ENCODE measurements at places on chromosomes 4 and X.

GRCh38 chr4:88008122-88008742 lies 797 bp downstream of the PKD2 start:
- DNase-seq: no peak

DNA sequence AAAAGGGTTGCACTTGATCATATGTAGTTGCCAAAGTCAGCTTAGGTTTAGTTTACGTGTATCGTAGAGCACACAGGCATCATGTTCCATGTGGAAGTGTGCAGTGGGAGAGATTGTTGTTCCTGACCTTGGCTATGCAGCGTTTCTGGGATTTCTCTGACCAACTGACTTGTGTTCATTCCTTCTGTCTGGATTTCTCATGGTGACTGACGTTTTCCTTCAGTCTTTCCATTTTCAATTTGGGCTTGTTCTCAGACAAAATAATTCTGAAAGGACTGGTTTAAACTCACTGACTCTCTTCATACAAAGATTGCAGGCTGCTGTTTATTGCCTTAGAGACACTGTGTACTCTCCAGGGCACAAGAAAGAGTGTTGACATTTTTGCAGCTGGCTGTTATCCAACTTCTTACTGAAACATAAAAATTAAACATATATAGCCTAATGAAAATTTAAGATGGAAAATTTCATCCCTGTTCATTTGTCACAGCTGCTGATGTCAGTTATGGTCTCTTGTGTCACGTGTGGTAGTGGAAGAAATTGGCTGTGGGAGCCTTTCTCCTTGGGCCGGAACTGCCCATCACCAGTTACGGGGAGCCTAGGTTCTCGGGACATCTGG lies 95.4 kb downstream of the TNIP2 start:
- DNase-seq: no peak

- no peak for DNase-seq
Observed at GRCh38 chrX:103637604-103638338, 9.0 kb downstream of the TCEAL1 start.

DNA sequence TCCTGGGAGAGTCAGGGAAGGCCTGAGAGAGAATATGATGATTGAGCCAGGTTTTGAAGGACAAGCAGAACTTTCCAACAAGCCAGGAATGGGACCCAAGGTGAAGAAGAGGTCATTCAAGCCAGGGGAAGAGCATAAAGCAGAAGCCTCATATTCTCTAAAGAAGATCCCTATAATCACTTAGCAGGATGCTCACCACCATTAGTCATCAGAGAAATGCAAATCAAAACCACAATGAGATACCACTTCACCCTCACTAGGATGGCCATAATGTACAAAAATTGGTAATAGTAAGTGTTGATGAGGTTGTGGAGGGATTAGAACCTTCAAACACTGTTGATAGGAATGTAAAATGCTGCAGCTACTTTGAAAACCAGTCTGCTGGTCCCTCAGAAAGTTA lies 20.5 kb upstream of the SUPT20HL1 start:
- no peak for DNase-seq

GRCh38 chr4:145182222-145182621 lies 1.8 kb upstream of the OTUD4 start:
- no peak for DNase-seq

GRCh38 chrX:135185795-135186443 lies 14.7 kb upstream of the CT55 start:
- DNase-seq: peak; percentile 4

DNA sequence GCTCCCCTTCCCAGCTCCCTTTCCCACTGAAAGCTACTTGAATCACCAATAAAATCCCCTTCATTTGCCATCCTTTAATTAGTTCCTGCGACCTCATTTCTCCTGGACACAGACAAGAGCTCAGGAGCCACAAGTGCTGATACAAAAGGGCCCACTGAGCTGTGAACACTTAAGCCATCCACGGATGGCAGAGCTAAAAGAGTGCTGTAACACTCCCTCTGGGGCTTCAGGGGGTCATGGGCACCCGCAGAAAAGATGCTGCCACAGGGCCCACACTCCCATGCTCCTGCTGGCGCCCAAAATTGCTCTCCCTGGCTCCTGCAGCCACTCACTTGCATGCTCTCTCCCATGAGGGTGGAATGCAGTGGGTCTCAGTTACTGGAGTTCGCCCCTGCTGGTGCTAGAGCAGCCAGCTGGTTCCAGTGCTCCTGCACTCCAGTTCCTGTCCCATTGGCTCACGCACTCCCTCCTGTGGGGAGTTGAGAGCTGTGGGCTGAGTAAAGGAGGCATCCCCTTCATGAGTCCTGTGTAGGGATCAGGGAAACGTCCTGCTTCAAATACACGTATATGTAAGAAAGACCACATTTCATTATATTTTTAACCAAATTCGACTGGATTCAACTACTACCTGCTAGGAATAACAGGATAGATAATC lies 1291.0 kb downstream of the ARAP2 start:
- no peak for DNase-seq

DNA sequence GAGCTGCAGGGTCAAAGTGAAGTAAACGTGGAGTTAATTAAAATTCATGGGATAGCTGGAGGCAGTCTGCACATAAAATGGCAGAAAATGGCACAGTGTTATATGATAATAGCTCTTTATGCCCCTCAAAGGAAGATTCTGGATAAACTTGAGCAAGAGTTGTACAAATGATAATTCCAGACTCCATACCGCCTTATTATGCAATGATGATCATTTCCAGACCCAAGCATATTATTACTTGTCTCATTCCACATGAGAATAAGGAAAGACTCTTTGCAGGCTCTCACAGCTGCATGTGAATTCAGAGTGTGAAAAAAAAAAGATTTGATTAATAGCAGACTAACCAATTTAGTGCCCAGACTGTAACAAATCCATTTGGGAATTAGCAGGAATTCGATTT lies 105.4 kb downstream of the STK32B start:
- DNase-seq: no peak

DNA sequence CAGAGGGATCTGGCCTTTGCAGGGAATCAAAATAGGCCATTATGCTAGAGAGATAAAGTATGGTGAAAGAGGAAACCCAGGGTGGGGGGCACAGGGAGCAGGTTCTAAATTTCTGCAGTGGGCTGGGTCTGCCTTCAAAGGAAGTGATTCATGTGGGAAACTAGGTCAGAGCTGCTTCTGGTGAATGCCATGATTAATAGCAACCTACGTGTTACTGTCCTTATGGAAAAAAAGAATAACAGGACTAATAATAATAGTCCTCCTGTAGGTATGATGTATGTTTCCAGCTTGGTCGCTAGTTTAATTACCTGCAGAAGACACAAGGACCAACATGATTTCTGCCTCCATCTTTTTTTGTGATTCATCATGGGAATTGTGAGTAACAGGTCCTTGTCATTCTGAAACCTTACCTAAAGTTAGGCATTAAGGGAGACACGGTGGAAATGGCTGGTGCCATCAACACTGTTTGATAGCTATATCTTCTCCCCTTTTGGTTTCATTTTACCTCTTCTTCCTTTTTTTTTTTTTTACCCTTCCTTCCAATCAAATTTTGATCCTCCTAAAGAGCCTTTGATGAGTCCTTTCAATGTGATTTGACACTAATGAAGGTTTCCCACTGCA lies 180.4 kb downstream of the CPEB2 start:
- DNase-seq: no peak

- DNase-seq: no peak
Observed at GRCh38 chr4:77163641-77164040, 6.6 kb downstream of the CCNG2 start.
